MCF 10A (cell line): ENCODE measurements at places on chromosomes 3 and 15. TPM values are rescaled to one million over a fixed set of nuclear protein-coding genes. Genes with fewer than 3 reads are reported as not detected.

GRCh38 chr15:26550880-26551279 lies 222.0 kb downstream of the GABRB3 start:
- no peak overlapping the region for H3K4me3 ChIP-seq
- no peaks in the 10 kb centered on the region for H3K27me3 ChIP-seq
- H3K36me3 ChIP-seq, result peaks cover 1% of the 10 kb centered on the region
- H3K4me1 ChIP-seq, result no peaks in the 10 kb centered on the region
- H3K27ac ChIP-seq, result no peak overlapping the region

AP3B2 gene
- total RNA-seq, result 6.1 and 7.5 TPM in 2 replicates

- no peak overlapping the region for H3K4me3 ChIP-seq
- no peaks in the 10 kb centered on the region for H3K4me1 ChIP-seq
- no peaks in the 10 kb centered on the region for H3K36me3 ChIP-seq
- peaks cover 32% of the 10 kb centered on the region for H3K27me3 ChIP-seq
- DNase-seq, result no peak
Observed at GRCh38 chr15:66231394-66232266, 21.9 kb downstream of the MEGF11 start.

ACAA1 gene
- total RNA-seq, result 36.6 and 46.7 TPM in 2 replicates

DNA sequence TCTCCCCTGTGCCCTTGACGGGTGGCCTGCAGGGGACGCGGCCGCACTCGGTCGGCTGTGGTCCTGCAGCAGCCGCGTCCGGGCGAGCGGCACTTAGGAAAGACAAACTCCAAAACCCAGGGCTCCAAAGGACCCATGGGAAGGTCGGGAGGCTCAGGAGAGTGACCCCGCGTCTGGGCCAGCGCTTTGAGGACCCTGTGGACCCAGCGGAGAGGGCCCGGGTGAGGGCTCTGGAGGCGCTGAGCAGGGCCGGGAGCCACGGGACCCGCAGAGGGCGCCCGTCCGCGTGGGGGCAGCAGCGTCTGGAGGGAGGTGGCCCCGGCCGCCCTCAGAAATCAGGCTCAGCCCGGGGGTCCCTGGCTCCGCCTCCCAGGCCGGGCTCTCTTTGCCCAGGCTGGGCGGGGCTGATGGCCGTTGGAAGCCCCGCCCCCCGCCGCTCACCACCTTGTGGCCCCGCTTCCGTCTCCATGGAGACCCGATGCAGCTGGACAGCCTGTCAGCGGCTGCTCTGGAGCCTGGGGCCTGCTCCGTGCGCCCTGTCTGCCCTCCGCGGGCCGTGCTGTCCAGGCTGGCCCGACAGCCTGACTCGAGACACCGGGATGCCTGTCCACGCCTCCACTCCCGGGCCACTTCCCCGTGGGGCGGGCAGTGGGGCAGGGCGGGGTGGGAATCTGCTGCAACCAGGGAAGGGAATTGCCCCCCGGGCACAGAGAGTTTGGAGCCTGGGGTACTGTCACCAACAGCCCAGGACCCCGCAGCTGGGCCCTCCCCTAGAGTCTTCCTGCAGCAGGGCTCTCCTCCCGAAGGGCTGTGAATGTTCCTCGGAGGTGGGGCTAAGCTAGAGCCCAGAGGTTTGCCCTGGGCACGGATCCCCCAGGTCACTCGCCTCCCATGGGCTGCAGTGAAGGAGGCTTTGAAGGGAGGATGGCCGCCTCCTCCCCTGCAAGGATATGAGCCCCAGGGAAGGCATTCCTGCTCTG lies 34.8 kb upstream of the RPL32 start:
- H3K27ac ChIP-seq, result no peak overlapping the region
- no peaks in the 10 kb centered on the region for H3K4me1 ChIP-seq
- peaks cover 10% of the 10 kb centered on the region for H3K27me3 ChIP-seq
- H3K36me3 ChIP-seq, result no peaks in the 10 kb centered on the region

SLC25A36 gene
- total RNA-seq, result 71.2 and 75.0 TPM in 2 replicates
